Suppressor macrophage (primary cell): ENCODE measurements at places on chromosomes 2 and 18.

DNA sequence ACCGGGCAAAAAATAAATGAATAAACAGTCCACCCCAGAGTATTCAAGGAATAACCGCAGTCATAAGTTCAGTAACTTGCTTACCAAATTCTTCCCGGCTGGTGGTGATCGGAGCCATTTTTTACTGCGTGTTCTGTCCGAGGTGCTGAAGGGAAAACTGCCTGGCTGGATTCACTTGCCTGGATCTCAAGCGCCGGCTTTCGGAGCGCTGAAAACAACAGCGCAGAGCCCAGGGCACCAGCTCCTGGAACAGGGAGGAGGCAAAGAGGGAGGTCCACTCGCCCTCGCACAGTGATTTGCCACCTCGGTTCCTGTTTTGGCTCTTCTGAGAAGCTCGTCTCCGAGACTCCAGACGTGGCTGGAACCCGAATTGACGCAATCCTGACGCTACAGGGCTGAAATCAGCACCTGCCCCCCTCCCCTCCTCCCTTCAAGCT lies at the start of gene SYT4:
Gene SYT4 (minus strand): TSS at position 327 of the 437 bp plus-strand sequence. CDS start 209 bp downstream, at position 118.
- peak; percentile 35 for DNase-seq

- DNase-seq = no peak
These were observed 12.8 kb upstream of the MBP start for GRCh38 chr18:77145364-77145901.

- peak; percentile 2 for DNase-seq
These were observed 3.2 kb upstream of the GPR35 start for GRCh38 chr2:240622060-240622411.

DNA sequence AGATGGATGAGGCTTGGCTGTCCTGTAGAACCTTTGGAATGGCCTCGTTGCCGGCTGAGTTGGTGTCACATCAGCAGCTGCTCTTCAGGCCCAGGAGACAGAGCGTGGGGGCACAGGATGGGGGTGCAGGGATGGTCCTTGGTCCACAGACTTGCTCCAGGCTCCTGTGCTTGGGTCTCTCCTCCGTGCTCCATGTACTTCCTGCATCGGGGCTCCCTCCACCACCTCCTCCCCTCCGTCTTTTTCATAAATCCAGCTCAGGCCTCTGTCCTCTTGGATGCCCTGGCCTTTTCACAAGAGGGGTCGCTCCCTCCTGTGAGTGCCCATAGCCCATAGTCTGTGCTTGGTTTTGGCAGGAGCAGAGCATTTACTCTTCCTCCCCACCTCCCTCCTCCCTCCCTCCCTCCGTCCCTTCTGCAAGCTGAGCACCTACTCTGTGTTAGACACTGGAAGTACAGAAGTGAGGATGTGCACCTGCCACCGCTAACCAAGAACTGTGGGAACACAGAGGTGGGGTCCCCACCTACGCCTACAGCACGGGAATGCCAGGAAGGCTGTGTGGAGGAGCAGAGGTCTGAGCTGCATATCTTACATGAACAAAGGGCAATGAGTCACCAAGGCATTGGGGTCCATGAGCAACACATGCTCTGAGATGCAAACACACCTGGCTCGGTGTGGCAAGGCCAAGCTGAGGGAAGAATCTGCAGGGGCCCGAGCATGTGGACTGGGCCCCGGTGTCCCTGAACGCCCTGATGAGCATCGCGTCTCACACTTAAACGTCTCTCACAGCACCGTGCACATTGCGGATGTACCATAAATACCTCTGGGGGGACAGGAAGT lies 458.7 kb upstream of the HS6ST1 start:
- no peak for DNase-seq

GRCh38 chr2:216799873-216800431 lies 59.9 kb downstream of the TNP1 start:
- DNase-seq = no peak

DNA sequence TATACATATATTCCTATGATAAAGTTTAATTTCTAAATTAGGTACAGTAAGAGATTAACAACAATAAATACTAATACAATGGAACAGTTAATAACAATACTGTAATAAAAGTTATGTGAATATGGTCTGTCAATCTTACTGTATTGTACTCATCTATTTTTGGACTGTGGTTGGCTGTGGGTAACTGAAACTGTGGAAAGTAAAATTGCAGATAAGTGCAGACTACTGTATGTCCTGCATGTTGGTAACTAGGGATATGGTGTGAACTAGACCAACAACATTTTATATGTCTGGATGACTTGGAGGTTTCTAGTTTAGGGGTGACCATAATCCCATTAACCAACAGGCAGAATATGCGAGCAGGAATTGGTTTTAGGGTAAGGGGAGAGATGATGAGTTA lies 23.3 kb downstream of the PHLPP1 start:
- DNase-seq = no peak

- no peak for DNase-seq
These were observed 586.4 kb upstream of the ZEB2 start for GRCh38 chr2:145106293-145106692.

- no peak for DNase-seq
These were observed 52.7 kb downstream of the MALT1 start for GRCh38 chr18:58723810-58724602.

DNA sequence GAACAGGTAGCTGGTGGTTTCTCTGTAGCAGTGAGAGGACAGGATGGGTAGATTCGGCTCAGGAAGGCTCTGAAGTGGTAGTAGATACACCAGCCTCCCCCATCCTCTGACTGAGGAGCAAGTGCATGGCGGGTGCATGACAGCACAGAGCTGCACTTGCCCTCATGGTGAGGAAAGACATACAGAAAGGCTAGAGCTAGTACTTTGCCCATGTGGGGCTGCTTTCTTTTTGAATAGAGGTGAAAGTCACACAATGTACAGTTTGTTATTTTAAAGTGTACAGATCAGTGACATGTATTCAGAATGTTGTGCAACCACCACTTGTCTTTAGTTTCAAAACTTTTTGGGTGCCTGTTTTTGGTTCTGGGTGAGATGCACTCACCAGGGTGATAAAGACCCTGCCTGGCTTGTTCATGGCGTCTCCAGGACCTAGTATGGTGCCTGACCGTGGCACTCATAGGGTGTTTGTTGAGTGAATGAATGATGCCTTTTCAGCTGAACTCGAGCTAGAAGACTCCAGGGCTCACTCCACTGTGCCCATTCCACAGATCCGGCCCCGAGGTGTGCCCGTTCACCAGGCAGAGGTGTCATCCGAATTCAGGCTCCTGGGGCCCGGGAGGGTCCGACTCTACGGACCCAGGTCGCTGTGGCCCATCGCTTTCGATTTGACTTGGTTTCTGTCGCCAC lies 421 bp upstream of the VAMP5 start:
- DNase-seq = peak; percentile 19

GRCh38 chr2:3566806-3567205 lies 8.3 kb upstream of the RPS7 start:
- DNase-seq = no peak

DNA sequence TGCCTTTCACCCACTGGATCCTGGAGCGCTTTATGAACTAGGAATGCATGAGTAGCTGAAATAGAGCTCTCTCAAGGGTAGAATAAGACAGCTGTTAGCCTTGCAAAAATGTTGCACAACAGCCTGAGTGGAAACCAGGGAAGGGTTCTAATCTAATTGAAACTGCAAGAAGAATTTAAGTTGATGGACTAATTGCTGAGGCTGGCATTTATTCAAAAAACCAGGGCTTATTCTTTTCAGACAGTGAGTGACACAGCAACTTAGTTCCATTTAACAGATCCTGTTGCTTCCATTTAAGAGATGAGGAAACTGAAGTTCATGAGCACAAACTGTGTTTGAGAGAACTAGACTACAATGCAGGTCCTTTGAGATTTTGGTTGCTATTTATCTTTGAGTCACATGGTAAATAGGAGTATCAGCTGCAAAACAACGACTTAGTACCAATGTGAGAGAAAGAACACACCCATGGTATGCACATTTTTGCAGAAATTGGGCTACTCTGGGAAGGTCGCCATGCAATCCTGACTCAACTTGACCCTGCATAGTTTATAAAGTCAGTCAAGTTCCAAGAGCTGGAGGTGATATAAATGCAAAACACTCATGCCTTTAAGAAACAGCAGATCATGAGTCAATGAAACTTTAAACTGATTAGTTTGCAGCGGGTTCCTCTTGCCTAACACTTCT lies 76.4 kb upstream of the PARD3B start:
- DNase-seq = no peak

- DNase-seq = no peak
These were observed 65.7 kb upstream of the CNGA3 start for GRCh38 chr2:98280376-98281102.

DNA sequence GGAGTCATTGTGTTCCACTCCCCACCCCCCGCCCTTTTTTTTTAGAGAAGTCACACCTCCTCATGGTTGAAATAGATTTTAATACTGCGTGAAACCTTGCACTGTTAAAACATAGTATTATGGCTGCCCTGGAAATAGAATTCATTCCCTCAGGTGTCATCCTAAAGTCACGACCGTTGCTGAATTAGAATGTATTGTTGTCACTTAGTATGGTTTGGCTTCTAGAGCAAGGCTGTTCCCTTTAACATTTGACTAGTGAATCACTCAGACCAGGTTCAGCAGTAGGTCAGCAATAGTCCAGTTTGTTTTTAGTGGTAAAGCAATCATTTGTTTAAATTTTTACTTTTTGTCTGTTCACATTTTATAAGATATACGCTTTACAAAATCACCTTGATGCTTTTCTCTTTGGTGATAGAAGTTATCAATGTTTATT lies 1.2 kb downstream of the BABAM2 start:
- DNase-seq = no peak

DNA sequence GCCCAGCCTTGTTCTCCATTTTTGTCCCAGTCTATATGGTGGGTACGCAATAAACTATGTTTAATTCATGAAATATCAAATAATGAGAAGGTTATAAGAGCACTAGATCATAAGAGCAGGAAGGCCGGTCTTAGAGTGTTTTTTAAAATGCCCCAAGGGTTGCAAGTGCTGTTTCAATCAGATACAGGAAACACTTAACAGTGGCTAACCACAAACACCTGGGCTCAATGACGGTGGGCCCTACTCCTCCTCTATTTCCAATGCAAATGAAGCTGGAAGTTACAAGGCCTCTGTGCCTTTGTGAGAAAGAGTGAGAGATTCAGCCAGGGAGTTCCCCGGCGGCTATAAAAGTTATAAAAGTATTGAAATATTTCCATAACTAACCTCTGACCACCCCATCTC lies 18.9 kb upstream of the WDR33 start:
- no peak for DNase-seq

- DNase-seq = no peak
These were observed 462.8 kb upstream of the ID2 start for GRCh38 chr2:8219096-8219495.

GRCh38 chr2:230564805-230565779 lies 147.6 kb upstream of the CAB39 start:
- DNase-seq = peak; percentile 10

- no peak for DNase-seq
These were observed 293.2 kb downstream of the PIEZO2 start for GRCh38 chr18:10856132-10856531.

- no peak for DNase-seq
These were observed 72.8 kb downstream of the SOWAHC start for GRCh38 chr2:109686921-109687320.

- DNase-seq = no peak
These were observed 138.7 kb downstream of the PRKCE start for GRCh38 chr2:45789961-45790723.

GRCh38 chr2:230976671-230977171 lies 19.2 kb upstream of the SPATA3 start:
- no peak for DNase-seq

- peak; percentile 21 for DNase-seq
These were observed 180.9 kb downstream of the BCL2 start for GRCh38 chr18:63138436-63139340.

DNA sequence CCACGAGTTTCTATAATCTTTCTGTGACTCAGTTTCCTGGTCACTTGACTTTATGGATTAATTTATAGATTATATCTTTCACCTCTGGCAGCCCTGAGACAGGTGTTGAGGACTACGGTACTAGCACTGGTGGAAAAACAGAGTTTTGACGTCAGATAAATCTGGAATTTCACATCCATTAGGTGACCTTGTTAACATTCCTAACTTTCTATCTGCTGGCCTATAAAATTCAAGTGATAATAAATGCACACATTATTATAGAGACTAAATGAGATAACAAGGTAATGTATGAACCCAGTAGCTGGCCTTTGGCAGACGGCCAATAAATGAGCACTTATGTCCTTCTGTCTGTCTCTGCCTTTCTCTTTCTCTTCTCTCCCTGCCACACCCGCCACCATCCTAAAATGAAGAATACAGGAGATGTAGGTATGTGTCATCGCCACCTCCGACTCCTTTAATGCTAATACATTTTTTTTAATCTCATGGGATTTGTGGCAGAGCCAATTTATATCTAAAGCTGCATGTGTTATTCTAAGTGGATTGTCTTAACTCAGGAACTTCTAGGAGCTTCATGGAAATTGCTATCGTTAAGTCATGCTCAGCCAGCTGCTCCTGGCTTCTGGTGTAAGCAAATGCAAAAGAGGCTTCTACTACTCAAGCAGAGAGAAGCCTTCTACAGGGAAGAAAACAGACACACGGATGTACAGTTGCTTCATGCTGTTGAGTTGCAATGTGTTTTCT lies 2.3 kb downstream of the TM4SF20 start:
- no peak for DNase-seq

DNA sequence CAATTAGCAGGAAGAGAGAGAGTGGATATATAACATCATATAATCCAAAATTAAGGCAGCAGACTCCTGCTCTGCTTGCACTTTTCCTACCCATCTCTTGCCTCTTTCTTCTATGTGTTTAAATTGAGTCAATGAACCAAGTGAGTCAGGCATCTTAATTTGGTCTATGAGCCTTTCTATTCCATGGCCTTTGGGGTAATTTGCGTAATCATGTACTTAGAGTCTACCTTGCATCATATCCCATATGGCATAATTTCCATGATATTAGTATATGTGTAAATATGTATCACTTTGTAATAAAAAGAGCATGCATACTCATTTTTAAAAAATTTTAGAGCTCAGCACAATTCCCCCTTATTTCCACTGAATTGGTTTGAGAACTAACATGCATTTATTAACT lies 555.2 kb downstream of the STK39 start:
- no peak for DNase-seq

- peak; percentile 23 for DNase-seq
These were observed 20.8 kb downstream of the RASGRP3 start for GRCh38 chr2:33497221-33497650.

GRCh38 chr2:127508023-127508630 lies 18.2 kb downstream of the IWS1 start:
- no peak for DNase-seq
